ENCODE measurements at places on chromosomes 16 and 17.
A peak's percentile ranks its signal among the peaks of the same experiment; 100 is the strongest.

GRCh38 chr16:50616386-50616785 lies 64.7 kb downstream of the SNX20 start:
- DNase-seq: no peak

DNA sequence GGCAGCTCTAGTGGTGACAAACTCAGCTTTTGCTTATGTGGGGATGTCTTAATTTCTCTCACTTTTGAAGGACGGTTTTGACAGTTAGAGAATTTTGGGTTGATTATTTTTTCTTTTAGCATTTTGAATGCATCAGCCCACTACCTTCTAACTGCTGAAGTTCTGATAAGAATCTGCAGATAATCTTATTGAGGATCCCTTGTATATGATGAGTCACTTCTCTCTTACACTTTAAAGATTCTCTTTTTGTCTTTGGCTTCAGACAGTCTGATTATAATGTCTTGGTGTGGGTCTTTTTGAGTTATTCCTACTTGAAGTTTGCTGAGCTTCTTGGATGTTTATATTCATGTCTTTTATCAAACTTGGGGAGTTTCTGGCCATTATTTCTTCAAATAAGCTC lies 5.5 kb upstream of the PRKCB start:
- DNase-seq: no peak

GRCh38 chr16:27245276-27246172 lies 23.0 kb downstream of the NSMCE1 start:
- DNase-seq: no peak

DNA sequence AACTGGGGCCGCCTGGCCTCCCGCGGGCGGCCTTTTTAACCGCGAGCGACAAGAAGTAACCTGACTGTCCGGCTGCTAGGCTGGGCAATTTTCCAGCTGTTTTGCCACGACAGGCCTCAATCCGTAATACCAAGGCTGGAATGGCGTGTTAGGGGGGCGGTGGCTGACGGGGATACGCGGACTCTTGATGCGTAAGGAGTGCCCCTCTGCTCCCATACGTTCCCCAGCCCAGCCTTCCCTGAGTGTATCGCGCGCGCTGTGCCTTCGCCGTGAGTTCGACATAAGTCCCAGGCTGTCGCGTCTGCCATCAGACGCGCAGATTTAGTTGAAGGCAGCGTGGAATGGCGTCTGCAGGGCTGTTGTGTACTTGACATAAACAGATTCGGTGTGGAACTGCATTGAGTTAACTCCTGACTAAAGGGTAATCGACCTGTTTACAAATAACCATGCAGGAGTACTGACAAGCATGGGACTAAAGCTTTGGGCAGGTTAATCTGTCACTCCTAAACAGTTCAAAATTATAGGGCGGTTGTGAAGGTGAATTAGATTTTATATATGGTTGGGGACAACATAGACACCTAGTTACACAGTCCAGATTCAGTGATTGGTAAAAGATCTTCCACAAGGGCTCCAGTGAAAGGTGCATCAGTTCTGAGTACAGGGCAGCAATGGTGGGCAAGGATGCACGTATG lies 16.6 kb upstream of the ERN1 start:
- DNase-seq: peak; percentile 24

DNA sequence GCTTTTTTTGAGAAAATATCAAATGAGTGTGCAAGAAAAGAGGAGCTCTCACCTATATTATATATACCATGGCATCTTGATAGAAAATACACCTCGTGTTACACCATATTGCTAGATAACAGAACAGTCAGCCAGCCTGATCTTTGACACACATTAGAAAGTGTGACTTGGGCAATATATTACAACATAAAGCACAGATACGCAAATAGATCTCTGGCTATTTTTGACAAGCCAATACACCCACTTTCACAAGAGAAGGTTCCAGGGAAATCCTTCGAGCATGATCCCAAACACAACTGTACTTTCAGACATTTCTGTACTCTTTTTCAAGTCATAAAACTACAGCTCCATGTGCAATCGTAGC lies 9.4 kb downstream of the GGA2 start:
- DNase-seq: no peak

GRCh38 chr16:61836804-61837393 lies 199.3 kb downstream of the CDH8 start:
- DNase-seq: no peak

DNA sequence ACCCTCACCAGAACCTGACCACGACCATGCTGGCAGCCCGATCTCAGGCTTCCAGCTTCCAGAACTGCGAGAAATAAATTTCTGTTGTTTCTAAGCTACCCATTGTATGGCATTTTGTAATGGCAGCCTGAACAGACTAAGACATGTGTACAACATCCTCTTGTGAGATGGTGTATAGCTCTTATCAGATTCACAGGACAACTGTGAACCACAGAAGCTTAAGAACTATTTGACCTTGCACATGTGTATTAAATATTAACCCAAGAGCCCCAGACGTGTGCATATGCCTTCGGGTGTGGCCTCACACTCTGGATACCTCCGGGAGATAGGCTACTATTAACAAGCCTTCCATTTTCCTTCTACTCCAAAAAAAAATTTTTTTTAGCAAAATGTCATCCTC lies 248.9 kb downstream of the SLC39A11 start:
- DNase-seq: no peak

- DNase-seq: no peak
These were observed 50.0 kb downstream of the WNT3 start for GRCh38 chr17:46768540-46768870.

GRCh38 chr17:79777120-79777893 lies 641 bp upstream of the CBX2 start:
- DNase-seq: no peak

GRCh38 chr16:1953734-1954133 lies 755 bp downstream of the RPL3L start:
- no peak for DNase-seq

DNA sequence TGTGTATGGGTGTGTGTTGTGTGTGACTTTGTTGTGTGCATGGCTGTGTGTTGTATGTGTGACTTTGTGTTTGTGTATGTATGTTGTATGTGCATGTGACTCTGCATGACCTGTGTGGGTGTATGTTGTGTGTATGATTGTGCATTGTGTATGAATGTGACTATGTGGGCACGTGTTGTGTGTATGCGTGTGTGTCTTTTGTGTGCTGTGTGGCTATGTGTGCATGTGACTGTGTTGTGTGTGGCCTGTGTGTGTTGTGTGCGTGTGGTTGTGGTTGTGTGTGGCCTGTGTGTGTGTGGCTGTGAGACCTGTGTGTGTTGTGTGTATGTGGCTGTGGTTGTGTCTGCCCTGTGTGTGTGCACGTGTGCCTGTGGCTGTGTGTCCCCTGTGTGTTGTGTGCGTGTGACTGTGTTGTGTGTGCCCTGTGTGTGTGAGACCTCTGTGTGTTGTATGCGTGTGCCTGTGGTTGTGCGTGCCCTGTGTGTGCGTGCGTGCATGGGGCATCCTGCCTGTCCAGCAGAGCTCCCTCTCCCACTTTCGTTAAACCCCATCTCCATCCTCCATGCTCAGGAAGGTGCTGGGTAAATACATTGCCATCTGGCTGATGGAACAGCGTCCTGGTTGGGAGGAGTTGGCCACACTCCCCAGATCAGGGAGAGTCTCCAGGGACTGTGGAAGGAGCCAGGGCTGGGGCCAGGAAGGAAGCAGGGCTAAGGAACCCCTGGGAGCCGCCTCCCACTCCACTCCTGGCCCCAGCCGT lies 90.1 kb upstream of the GSE1 start:
- no peak for DNase-seq

- DNase-seq: peak; percentile 69
These were observed 6.7 kb downstream of the RHBDF1 start for GRCh38 chr16:65745-66144.

GRCh38 chr17:74981979-74982662 lies 5.3 kb upstream of the CDR2L start:
- DNase-seq: peak; percentile 53

DNA sequence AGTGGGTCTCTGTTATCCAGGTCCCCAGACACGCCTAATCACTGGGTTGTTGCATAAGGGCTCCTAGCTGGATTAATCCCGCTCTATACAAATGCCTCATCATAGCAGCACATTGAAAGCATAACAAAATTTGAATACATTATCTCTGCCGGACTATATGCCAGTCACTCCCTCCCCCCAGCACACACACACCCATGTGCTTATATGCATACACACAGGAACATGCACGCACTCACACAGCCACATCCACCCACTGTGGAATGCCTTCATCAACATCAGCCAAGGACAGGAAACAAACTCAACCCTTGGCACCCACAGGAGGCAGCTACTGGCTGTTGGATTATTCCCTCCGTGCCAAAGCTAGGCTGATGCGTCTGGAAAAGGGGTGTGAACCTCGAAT lies 3.5 kb upstream of the CDH13 start:
- no peak for DNase-seq

- DNase-seq: no peak
These were observed 504 bp downstream of the ERN1 start for GRCh38 chr17:64129515-64129764.

GRCh38 chr17:71801301-71801700 lies 319.5 kb upstream of the SOX9 start:
- no peak for DNase-seq

GRCh38 chr16:54579106-54579728 lies 292.6 kb upstream of the IRX3 start:
- no peak for DNase-seq

- DNase-seq: no peak
These were observed 64.8 kb downstream of the MYO18A start for GRCh38 chr17:29115435-29115834.

DNA sequence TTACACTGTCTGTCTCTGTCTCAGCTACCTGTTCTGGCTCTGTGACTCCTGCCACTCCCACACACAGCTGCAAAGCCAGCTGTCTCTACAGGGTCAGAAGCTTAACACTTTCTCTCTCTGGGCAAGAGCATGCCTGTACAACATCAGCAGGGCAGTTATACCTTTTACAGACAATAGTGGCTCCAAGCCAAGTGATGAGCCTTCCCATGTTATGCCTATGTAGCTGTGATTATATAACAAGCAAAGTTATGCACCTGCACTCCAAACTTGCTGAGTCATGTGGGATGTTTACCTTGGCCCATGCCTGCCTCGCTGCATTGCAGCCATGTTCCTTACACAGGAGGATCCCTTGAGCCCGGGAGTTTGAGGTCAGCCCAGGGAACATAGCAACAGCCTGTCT lies 31.8 kb upstream of the APPBP2 start:
- DNase-seq: no peak

DNA sequence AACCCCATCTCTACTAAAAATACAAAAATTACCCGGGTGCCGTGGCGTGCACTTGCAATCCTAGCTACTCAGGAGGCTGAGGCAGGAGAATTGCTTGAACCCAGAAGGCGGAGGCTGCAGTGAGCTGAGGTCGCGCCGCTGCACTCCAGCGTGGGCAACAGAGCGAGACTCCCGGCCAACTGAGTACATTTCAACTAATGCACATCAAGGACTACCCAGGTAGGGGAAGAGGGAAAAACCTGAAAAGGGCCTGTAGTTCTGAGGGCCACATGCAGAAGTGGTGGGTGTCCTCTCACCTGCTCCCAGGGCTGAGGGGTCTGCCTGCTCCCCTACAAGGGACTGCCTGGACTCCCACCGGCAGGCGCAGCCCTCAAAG lies 584 bp upstream of the SLC16A5 start:
- DNase-seq: no peak

GRCh38 chr17:38768417-38768816 lies 15.9 kb downstream of the PSMB3 start:
- no peak for DNase-seq

- no peak for DNase-seq
These were observed 2.7 kb downstream of the GCGR start for GRCh38 chr17:81806461-81807209.

DNA sequence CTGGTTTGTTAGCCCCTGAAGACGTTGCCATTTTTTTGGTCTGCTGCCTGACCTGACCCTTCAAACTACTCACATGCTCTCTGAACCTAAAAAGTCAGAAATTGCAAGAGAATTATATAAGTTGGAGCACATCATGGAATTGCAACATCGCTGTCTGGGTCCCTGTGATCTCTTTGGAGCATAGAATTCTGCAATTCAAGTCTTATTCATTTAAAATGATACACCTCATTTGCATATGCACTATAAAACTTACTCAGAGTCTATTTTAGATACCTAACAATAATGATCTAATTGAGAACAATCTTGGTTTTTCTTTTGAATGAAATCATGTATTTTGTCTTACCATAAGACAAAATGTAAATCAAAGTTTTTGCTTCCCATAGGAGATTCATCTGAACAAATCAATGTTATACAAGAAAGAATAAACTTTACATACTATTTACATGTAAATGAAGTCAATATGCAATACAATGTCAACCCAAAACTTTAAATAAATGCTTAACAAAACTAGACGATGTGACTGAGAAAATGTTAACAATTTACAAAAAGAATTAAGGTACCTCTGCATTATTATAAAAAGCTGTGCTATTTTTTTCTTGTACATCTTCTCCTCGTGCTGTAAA lies 99.7 kb downstream of the HELZ start:
- no peak for DNase-seq

- DNase-seq: no peak
These were observed 41.0 kb downstream of the USP22 start for GRCh38 chr17:21001813-21002221.

DNA sequence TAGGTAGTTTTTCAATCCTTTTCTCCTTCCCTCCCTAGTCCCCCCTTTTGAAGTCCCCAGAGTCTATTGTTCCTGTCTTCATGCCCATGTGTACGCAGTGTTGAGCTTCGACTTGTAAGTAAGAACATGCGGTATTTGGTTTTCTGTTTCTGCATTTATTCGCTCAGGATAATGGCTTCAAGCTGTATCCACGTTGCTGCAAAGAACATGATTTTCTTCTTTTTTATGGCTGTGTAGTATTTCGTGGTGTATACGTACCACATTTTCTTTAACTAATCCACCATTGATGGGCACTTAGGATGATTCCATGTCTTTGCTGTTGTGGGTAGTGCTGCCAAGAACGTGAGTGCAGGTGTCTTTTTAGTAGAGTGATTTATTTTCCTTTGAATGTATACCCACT lies 651.2 kb downstream of the WWOX start:
- DNase-seq: no peak

- no peak for DNase-seq
These were observed 66.6 kb upstream of the CBX4 start for GRCh38 chr17:79905832-79906231.

DNA sequence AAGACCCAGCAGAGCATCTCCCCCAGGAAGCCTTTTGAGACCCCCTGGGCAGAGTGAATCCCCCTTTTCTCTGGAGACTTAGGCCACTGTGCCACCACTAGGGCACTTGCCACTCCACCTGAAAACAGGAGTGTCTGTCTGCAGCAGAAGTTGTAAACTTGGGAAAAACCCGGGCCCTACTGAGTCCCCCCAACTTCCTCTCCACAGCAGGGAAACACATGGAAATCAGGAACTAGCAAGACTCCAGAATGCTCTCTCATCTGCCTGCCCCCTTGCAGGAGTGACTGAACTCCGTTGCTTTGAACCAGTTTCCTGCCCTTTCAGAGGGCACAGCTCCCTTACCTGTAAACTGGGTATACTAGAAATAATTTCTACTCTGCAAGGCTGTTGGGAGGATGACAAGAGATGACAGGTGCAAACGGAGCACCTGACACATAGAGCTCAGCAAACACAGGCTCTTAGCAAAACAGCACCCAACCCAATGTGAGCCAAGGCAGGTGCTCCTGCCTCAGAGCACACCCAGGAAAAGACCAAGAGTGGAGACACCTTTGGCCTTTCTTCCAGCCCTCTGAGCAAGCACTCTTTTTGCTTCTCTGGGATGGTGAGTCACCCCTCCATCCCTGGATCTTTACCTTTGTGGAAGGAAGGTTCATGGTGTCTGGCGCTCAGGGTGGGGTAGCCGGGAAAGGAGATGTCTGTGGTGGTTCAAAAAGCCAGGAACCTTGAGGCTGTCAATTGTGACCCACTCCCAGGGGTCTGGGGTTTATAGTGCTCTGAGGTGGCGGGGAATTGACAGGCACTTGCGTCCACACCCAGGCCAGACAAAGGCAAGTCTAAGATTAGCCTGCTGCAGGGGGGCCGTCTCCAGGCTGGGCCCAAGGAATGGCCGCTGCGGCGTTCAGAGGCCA lies at the start of gene HCRT:
HCRT (minus strand) TSS at position 740 of the 908 bp plus-strand sequence; CDS start at position 653, 87 bp downstream.
- no peak for DNase-seq

Data from activated CD8-positive, alpha-beta memory T cell treated with anti-CD3 and anti-CD28 coated beads for 4 hours (primary cell).